H7 (cell line): ENCODE measurements at places on chromosomes 5 and 9. TPM values are rescaled to one million over a fixed set of nuclear protein-coding genes. Genes with fewer than 3 reads are reported as not detected.

DNA sequence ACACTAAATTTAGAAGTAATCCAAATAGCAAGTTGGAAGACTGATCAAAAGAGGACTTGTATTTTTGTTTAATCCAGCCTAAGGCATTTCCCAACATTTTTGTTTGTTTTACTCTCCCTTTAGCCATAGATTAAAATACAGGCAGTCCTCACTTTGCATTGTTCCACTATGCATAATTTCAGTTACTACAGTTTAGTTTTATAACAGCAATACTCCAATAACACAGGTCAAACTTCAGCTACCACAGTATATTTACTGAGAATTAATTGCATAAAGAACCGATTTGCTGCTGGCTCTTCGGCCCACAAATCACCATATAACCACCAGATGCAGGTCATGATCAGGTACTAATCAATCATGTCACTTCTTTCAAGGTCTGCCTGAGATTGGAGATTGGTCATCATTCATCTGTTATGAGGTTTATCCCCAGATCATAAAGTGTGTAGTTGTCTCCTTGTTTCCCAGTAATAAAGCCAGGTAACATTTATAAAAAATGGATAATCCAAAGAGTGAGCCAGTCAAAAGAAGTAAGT, 12.1 kb downstream of the FTMT start:
- no peak for DNase-seq

- no peak for DNase-seq
Measured at GRCh38 chr5:119347991-119348390, 7.8 kb upstream of the TNFAIP8 start.

GRCh38 chr5:134509308-134510040, 16.0 kb upstream of the JADE2 start:
- DNase-seq = no peak

DNA sequence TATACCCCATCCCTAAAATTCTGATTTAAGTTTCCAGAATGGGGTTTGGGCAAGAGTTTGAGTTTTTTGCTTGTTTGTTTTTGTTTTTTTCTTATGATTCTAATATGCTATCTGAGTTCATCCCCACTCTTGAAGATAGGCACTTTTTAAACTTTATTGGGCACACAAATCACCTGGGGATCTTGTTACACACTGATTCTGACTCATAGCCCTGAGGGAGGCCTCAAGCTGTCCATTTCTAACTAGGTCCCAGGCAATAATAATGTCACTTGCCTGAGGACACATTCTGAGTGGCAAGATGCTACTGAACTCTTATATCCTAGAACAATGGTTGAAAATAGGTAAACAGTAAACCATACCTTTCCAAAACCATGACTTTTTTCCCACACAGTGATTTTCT, 22.8 kb upstream of the ABLIM3 start:
- no peak for DNase-seq

FNBP1 gene
- 16.0 and 19.6 TPM in 2 replicates for total RNA-seq

MACIR gene
- total RNA-seq = 15.0 and 16.0 TPM in 2 replicates

CDH9 gene
- 0.18 and 0.90 TPM in 2 replicates for total RNA-seq

- no peak for DNase-seq
Measured at GRCh38 chr5:82614706-82615105, 336.6 kb upstream of the RPS23 start.

ATG12 gene
- 53.9 and 69.2 TPM in 2 replicates for total RNA-seq

GRCh38 chr5:124352312-124352711, 394.1 kb downstream of the ZNF608 start:
- DNase-seq = no peak

DNA sequence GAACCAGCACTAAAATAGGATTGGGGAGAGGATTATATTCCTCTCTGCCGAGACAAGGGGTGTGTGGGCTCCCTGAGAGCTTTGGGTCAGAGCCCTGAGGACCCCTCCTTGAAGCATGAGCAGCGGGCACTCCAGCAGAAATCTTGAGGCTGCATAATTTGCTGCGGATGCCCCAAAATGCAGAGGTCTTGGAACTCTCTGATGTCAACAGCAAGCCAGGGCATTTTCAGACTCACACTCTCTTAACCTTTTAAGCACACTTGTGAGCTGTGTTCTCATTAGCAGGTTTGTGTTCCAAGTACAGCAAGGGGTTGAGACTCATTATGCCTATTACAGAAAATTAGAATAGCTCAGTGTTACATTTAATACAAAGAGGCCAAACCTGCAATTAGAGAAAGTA, 513.0 kb upstream of the ADAMTS16 start:
- no peak for DNase-seq

GRCh38 chr5:79975422-79975821, 15.6 kb downstream of the MTX3 start:
- no peak for DNase-seq

GRCh38 chr5:54178207-54178606, 132.2 kb downstream of the ARL15 start:
- no peak for DNase-seq

TAF11L5 gene
- not detected in 2 replicates for total RNA-seq

- peak; percentile 68 for DNase-seq
Measured at GRCh38 chr9:6413365-6414246, 607 bp downstream of the UHRF2 start.
